ENCODE measurements at places on chromosomes 4 and X.

DNA sequence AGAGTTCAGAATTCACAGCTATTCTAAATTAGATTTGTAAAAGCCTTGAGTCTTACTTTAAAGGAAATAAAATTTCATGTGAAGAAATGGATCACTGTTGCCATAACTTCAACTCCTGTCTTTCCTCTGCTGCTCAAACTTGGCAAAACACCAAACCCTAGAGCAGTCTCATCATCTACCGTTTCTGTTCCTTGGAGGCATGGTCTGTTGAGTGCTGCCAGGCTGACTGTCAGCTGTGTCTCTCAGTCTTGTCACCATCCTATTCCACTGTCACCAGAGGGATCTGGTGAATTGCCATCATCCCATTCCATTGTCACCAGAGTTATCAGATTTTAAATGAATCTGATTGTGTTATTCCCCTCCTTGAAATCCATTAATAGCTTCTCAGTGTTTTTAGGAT lies 55.6 kb downstream of the STIM2 start:
- DNase-seq, result no peak

DNA sequence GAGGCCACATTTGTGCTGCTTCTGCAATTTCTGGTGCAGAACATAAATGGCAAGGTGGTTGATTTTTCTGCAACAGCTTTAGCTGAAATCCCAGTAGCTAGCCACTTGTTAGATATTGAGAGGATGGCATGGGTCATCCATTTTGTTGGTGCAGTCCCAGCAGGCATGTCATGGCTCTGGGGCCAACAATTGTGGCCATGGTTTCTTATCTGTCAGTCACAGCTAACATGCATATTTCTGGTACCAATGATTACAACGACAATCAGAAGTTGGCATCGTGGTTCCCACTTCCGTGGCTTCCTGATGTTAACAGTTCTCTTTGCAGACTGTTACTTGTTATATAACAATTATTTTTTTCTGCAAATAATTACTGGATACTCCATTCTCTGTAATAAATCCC lies 42.8 kb upstream of the PRKG2 start:
- DNase-seq, result no peak

DNA sequence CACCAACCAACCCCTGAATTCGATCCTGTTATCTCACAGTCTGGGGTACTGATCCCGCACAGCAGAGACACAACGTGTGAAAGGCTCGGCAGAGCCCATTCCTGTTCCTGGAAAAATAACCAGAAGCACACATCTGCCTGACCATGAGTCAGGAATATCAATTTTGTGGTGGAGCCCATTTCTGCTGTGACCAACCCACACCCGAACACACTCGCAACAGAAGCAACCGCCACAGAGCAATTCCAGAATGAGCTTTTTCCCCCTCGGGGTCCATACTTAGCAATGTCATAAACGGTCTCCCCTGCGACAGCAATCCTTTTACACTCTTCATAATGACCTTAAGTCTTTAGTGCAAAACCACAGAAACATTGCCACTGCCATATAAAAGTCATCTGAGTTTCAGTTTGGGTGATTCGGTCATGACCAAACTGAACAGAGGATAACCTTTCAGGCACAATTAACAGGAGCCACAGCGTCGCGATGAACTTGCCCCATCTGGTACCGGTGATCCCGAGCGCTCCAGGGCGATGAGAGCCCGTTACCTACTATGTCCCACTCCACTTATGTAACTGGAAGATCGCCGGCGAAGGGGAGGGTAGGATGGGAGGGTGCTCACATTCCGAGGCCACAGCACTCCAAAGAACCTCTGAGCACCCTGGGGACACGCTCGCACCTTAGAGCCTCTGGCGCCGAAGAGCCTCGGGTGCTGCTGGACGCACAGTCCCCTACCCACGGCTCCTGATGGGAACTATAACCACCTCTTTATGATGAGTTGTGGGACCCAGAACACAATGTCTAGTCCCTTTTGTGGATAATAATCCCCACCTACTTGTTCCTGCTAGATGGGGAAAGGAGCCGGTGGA lies 1.1 kb downstream of the MECP2 start:
- peak; percentile 30 for DNase-seq

GRCh38 chr4:77819404-77819842 lies 255 bp upstream of the CNOT6L start:
- DNase-seq, result peak; percentile 67

- DNase-seq, result no peak
Observed at GRCh38 chr4:147515220-147515936, 34.5 kb downstream of the EDNRA start.

- no peak for DNase-seq
Observed at GRCh38 chrX:49992853-49993252, 70.5 kb downstream of the CLCN5 start.

DNA sequence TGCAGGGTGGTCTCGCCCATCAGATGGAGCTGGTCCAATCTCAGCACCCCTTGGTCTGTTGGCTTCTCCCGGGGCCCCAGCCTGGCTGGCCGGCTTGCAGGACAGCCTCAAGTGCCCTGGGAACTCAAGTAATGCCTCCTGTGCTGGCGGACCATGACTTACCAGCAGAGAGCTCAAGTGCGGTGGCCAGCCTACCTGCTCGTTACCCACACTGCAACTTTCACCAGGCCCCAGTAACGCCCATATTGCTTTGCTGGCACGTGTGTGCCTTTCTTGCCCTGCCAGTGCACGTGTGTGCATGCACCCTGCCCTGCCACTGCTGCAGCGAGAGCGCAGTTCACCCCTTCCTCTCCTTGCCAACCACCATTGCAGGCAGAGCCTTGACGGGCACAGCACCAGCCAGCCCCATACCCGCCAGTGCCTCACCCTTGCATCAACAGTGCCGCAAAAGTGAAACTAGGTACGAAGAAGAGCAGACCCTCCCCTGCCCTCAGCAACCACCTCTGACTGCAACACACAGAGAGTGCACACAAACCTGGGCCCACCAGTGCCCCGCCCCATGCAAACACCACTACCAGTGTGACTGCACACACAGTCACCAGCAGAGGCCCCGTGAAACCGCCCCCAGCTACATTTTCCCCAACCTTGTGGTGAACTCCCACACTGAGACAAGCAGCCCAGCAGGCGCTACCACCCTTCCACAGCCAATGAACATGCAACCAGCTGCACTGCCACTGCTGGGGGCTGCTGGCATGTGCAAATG lies 88.9 kb upstream of the POU3F4 start:
- DNase-seq, result no peak

GRCh38 chr4:172698256-172698655 lies 470.4 kb upstream of the GALNT7 start:
- DNase-seq, result no peak

DNA sequence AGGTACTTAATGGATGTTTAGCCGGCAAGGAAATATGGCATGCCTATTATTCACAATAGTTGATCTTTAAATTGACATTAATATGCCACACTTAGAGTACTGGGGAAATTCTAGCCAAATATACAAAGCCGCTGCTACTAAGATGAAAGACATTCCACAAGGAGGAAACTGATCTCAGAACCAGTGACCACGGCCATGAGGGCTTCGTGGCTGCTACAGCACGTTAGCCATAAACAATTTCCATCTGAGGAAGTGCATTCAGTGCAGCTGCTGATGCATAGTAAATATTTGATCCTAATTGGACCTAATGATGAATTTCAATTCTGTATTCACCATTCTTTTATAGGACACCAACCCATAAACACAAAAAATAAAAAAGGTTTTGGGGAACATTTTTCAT lies 59.1 kb downstream of the SORBS2 start:
- DNase-seq, result no peak
